ENCODE measurements at places on chromosomes 4 and X.
A peak's percentile ranks its signal among the peaks of the same experiment; 100 is the strongest.

DNA sequence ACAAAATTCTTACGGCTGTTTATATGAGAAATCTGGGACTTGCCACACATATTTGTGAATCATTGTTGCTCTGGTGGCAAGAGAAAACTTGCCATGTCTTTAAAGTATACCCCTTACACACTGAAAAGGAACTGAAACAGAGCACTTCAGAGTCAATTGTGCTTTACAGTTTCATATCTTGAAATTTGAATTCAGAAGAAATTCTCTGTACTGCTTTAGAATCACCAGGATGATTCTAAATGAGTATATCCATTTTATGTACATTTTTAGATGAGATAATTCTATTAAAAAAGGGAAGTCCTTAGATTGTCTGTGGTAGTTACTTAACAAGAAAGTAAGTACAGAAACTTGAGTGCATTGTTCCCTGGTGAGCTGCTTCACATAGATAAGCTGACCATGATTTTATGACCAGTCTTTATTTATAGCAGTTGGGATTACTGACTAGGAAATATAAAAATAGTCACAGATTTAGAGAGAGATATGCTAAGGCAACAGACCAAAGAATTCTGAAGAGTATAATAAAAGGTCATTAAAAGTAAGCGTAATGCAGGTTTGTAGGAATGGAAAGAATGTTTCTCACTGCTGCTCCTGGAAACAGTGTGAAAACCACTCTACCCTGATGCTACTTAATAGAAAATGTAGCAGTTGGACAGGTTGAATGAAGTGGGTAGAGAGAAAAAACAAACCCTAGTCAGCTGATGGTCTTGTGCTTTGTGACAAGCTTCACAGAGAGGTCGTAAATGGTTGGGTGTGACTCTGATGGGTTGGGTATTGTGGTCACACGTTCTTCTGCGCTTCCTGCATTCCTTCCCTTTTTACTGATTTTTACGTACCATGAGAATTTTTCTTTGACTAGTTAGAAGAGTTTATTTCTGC, 41.0 kb downstream of the FNIP2 start:
- DNase-seq = peak; percentile 16

DNA sequence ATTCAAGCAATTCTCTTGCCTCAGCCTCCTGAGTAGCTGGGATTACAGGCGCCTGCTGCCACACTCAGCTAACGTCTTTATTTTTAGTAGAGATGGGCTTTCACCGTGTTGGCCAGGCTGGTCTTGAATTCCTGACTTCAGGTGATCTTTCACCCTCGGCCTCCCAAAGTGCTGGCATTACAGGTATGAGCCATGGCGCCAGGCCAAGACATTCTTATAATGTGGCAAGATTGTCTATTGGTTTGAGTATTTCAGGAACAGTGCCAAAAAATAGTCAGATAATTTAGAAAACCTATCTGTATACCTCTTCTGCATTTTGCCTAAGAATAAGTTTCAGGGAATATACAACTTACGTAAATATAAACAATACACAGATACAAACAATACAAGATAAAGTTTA, 136.8 kb downstream of the TMA16 start:
- DNase-seq = no peak

GRCh38 chr4:4216648-4217047, 10.1 kb downstream of the OTOP1 start:
- no peak for DNase-seq

DNA sequence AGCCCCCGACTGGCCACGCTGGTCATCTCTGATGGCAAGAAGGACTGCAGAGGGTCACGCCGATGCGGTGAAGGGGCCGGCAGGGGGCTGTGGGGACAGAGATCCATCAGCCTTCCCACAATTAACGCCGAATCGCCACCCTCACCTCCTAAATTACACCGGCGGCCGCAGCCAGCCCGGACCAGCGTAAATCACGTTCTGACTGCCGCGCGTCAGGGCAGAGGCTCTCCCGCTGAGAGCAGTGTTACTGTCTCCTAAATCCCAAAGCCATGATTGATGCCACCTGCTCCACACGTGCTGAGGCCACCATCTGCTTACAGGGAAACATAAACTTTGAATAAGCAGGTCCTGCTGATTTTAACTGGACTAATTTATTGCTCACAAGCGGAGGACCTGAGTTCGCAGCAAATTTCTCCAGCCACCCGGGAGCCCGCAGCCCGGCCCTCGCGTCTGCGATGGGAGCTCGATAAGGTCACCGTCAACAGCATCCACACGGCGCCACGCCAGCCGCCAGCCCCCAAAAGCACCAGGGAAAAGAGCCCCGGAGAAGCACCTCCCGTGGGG, 127.3 kb upstream of the NKX1-1 start:
- DNase-seq = no peak

DNA sequence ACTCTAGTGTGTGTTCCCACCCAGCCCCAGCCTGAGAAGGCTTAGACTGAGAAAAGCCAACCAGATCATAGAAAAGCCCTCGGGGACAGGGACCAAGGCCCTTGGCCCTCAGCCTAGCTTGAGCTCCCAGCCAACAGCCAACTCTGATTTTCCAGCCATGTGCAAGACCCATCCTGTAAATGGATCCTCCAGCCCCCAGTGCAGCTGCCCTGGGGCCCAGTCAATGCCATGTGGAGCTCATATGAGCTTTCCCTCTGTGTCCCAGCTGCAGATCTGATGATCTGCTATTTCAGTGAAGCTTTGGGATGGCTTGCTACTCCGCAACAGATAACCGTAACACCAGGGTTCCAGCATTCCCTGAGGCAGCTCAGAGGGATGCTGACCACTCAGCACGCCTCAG, 40.5 kb upstream of the CDKN2AIP start:
- DNase-seq = no peak

- no peak for DNase-seq
These were observed 36.5 kb downstream of the SUPT20HL1 start for GRCh38 chrX:24396931-24397279.

GRCh38 chr4:174041555-174042105, 241.8 kb downstream of the FBXO8 start:
- DNase-seq = no peak
